Stimulated activated CD4-positive, alpha-beta T cell treated with anti-CD3 and anti-CD28 coated beads, Interleukin-4, amount 100 ng/mL, for 4 hours (primary cell): ENCODE measurements at places on chromosomes 7 and 10.

DNA sequence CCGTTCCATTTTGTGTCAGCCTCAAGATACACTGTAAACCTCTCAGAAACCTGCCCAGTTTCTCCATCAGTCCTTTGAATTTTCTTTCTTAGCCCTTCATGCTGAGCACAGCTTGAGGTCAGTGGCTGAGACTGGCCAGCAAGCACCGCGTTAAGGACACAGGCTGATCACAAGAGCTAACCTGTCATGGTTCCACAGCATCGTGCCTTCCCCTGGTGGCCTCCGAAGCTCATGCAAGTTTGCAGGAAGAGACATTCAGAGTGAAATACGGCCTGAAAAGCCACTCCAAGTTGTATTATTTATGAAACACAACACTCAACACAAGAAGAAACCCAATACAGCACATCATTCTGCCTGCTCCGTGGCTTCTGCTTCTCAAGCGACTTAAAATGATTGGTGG lies 57.0 kb upstream of the PFKP start:
- DNase-seq: no peak

GRCh38 chr7:155299535-155300202 lies 2.0 kb downstream of the INSIG1 start:
- no peak for DNase-seq

DNA sequence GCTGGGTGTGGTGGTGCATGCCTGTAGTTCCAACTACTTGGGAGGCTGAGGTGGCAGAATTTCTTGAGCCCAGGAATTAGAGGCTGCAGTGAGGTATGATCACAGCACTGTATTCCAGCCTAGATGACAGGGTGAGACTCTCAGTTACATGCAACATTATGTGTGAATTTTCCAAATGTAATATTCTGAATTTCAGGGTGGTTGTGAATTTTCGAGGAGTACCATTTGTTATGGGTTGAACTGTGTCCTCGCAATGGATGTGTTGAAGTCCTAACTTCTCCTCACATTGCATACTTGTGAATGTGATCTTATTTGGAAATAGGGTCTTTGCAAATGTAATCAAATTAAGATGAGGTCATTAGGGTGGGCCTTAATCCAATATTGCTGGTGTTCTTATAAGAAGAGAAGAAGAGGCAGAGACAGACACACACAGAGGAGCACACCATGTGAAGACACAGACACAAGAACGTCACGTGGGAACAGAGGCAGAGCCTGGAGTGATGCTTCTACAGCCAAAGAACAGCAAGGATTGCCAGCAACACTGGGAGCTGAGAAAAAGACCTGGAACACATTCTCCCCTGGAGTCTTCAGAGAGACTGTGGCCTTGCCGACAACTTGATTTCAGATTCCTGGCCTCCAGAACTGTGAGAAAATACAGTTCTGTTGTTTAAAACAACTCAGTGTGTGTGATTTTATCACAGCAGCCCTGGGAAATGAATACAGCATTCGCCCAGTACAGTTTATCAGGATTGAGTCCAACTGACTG lies 91.9 kb downstream of the ZNF783 start:
- DNase-seq: no peak

DNA sequence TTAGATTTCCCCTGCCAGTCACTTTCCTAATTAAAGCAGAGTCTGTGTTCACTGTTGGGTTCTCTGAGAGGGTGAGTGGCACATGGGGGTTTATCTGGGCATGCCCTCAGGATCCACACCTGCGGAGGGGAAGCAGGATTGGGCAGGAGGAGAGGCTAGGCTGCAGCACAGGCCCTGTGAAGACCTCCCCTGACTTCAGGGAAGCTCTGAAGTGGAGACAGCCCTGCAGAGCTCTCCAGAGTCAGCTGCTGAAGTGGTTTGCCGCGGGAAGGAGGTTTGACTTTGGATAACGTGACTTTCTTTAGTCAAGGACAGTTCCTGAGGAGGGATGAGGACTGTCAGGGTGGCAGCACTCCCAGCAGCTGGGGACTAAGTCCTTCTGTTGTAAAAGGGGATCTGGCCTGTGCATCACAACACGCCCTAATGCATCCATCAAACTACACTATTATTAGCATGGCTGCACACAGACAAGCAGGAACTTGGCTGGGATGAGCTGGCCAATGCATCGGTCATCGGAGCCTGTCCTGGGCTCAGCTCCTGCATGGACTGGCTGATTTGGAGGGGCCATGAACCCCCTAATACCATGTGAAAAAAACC lies 50.9 kb upstream of the LEP start:
- no peak for DNase-seq

DNA sequence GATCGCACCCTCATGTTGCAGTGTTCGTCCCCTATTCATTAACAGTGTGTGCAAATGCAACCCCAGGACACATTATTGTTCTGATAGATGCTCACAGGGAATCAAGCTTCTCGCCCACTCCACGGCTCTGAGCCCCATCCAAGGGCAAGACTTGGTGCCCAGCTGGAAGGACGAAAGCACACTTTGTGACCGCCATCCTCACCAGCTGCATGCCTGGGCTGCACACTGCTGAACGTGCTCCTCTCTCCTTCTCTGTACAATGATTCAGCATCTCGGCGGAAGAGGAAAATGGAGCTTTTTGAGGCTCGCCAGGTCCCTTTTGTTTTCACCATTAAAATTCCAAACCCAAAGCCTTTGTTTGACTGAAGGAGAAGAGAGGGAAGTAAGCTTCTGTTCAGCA lies 41.9 kb downstream of the MKI67 start:
- no peak for DNase-seq
